Activated B cell treated with CpG ODN at 0.5 μM for 24 hours (primary cell): ENCODE measurements at places on chromosomes 6 and 20.
A peak's percentile ranks its signal among the peaks of the same experiment; 100 is the strongest.

GRCh38 chr6:22754061-22754460 lies 184.7 kb downstream of the HDGFL1 start:
- no peak for DNase-seq

GRCh38 chr6:34227761-34228421 lies 8.8 kb upstream of the HMGA1 start:
- DNase-seq = no peak

GRCh38 chr6:21769968-21770367 lies 176.4 kb downstream of the SOX4 start:
- DNase-seq = no peak

DNA sequence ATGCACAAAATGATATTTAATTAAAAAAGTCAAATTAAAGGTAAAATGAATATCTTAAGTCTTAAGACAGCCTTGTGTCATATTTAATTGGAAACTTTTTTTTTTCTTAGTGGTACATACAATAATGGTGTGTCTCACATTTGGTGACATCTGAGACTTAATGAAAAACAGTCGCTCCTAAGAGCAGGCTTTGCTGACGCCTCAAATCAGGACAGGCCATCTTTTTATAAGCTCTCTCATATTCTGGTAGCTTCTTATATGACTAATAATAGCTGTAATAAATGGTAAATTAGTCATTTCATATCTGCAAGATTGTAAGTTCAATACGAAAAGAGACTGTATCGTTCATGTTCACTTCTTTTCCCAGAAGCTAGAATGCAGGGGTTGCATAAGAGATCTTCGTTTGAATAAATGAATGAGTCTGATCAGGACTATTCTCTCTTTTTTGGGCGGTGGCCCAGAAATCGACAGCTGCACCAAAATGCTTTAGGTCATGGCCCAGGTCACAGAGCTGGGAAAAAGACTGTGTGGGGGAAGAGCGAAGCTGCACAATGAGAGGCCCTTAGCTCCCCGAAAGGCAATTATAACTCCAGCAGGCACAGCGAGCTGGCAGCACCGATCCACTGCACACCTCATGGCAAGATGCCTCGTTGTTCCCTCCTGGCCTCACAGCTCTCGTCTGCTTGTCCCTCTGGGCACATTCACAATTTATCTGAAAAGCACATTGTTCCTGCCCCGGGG lies 69.4 kb downstream of the NRN1 start:
- no peak for DNase-seq

GRCh38 chr6:142297996-142298753 lies 3.6 kb upstream of the ADGRG6 start:
- DNase-seq = no peak

GRCh38 chr20:32959351-32960221 lies 44.6 kb downstream of the SUN5 start:
- no peak for DNase-seq

DNA sequence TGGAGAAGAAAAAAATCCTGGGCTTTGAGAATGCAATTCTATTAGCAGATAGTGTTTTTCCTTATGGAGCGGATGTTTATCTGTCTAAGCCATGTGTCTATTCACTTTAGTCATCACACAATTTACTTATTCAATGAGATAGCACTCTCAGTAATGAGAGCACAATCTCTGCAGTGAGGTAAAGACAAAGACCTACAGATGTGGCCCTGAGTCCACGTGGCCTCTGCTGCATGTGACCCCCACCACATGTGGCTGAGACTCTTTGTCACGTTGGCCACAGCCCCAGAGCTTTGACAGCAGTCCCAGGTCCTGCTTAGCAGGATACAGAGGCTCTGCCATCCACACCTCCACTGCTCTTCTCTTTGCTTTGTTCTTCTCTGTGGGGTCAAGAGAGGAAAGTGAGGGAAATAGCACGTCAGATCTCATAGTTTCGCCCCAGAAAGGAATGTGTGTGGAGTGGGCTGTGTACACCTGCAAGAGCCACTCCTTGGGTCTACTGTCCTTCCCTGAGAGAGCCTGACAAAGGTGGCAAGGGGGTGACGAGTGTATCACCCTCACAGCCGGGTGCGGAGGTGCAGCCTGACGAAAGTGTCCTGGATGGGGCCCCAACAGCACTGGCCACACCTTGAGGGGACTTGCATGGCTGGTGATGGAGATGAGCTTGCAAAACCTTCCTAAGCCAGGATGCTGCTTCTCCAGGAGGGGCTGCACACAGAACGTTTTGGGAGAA lies 40.7 kb downstream of the ZNF831 start:
- DNase-seq = no peak

- DNase-seq = no peak
These were observed 134.0 kb upstream of the PHACTR1 start for GRCh38 chr6:12582421-12583110.

- no peak for DNase-seq
These were observed 20.2 kb downstream of the STAU1 start for GRCh38 chr20:49167811-49168507.

GRCh38 chr6:143270026-143270425 lies 180.5 kb downstream of the ADAT2 start:
- no peak for DNase-seq

DNA sequence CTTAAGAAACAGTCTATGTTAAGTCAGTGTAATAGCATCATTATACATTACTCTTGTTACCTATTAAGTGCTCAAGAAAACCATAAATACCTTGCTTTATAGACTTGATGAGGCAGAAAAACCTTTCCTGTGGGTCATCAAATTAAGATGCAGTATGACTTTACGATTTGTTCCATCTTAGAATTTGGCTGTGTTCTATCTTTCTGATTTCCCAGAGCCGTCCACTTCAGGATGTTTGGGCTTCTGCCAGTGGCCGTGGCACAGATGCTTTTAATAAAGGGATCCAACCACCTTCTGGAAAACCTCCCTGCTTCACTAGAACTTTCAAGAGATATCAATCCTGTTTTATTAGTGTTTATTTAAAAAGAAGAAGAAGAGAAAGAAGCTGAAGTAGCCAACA lies 71.2 kb downstream of the PDE7B start:
- DNase-seq = no peak

DNA sequence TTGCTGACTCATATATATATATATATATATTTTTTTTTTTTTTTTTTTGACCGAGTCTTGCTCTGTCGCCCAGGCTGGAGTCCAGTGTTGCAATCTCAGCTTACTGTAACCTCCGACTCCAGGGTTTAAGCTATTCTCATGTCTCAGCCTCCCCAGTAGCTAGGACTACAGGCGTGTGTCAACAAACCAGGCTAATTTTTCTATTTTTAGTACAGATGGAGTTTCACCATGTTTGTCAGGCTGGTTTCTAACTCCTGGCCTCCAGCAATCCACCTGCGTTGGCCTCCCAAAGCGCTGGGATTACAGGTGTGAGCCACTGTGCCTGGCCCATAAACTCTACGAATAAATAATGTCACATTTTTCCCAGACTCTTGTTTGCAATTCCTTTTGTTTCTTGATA lies 4.8 kb downstream of the LRP11 start:
- no peak for DNase-seq

DNA sequence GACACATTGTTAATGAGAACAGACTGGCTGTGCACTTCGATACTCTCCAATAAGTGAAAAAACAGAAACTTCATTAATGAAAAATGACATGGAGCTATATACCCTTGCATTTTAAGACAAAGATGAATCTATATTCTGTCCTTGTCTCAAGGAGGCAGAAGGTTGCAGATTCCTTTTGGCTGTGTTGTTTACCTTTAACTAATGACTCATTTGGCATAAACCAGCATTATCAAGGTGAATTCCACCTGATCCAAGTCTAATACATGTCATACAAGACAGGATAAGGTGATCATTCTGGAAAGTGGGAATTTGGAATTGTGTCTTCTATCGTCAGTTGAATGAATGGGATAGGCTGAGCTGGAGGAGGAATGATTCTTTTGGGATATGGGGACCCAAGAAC lies 192.9 kb downstream of the PLCB4 start:
- DNase-seq = no peak

- no peak for DNase-seq
These were observed 208.3 kb downstream of the PTPRK start for GRCh38 chr6:128311944-128312570.

GRCh38 chr20:63549679-63550282 lies 2.2 kb upstream of the SRMS start:
- no peak for DNase-seq

DNA sequence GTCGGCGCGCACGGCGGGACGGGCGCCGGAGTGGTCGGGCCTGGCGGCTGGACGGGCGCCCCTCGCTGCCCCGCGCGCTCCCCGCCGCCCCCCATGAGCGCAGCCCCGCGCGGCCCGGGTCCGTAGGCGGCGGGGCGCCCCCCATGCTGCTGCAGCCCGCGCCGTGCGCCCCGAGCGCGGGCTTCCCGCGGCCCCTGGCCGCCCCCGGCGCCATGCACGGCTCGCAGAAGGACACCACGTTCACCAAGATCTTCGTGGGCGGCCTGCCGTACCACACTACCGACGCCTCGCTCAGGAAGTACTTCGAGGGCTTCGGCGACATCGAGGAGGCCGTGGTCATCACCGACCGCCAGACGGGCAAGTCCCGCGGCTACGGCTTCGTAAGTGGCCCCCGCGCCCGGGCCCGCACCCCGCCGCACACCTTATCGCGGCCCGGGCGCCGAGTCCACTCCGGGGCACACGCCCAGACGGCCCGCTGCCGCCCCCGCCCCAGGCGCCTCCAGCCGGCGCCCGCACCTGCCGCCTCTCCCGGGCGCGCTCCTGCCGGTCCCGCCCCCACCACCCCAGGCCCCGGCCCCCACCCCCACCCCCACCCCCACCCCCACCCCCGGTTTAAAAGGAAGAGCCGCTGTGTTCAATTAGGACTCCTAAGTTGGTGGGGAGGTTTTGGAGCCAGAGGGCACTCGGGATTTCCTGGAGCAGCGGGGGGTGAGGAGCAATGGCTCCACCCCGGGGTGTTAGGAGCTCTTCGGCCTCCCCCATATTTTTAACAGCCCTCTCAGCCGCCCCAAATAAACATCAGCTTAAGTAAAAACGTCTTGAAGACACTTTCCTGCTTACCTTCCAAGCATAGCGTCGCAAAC lies 474 bp downstream of the RBM38 start:
- peak; percentile 45 for DNase-seq

DNA sequence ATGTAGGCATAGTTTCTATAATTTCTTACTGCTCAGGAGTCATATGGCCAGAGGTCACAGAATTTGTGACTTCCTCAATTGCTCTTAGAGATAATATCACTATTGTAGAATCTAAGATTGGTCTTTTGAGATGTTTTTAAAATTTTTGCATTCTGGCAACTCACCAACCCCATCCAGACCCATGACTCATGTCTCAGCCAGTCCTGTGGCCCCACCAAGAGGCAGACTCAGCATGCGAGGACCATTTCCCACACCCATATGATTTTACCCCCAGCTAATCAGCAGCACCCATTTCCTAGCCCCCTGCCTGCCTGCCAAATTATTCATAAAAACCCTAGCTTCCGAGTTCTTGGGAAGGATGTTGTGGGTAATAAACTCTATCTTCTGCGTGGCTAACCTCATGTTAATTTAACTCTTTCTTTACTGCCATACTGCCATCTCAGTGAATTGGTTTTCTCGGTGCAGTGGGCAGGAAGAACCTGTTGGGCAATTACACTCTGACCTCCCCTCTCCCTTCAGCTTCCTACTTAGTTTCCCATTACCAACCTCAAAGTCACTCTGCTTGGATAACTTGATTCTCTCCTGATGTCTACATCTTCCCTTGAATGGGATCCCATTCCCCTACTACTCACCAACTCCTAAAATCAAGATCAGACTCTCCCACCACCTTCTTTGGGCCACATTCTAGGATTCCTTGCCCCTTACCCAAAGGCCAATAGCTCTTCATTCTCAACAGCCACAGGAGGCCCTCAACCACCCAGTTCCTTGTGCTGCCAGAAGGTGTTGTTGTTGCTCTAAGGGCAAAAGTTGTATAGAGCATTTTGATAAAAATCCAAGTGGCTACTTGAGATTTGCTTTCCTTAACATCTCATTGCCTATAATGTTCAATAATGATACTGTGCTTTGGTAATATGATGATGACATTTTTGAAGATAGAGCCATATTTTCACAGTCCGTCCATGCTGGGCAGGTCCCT lies 16.2 kb upstream of the IYD start:
- no peak for DNase-seq

GRCh38 chr20:40488401-40488800 lies 200.6 kb downstream of the MAFB start:
- DNase-seq = no peak

DNA sequence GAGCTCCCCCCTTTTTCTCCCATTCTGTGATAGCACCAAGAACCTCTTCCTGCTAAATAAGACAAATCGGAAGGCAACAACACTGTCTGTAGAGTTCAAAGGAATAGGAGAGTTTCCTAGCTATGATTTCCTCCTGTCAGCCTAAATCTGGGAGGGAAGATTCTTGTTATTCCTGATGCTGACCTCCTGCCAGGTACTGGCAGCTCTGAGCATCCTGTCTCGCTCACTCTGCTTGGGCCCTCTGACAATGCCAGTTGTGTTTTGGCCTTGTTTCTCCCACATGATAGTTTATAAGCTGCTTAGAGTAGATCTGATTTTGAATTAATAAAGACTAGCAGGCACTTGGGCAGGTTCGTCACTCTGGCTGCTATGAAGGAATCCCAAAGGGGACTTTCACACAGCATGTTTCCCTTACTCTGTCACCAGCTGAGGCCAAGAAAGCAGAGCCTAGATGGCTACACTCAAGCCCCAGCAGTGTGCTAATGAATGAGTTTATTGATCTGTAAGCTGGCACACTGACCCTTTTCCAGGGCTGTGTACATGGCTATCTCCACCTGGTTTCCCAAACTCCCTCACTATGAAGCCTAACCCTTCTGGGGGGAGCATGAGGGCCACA lies 52.3 kb downstream of the UQCC1 start:
- no peak for DNase-seq

- DNase-seq = no peak
These were observed 23.7 kb downstream of the NCOA7 start for GRCh38 chr6:125814481-125814880.

DNA sequence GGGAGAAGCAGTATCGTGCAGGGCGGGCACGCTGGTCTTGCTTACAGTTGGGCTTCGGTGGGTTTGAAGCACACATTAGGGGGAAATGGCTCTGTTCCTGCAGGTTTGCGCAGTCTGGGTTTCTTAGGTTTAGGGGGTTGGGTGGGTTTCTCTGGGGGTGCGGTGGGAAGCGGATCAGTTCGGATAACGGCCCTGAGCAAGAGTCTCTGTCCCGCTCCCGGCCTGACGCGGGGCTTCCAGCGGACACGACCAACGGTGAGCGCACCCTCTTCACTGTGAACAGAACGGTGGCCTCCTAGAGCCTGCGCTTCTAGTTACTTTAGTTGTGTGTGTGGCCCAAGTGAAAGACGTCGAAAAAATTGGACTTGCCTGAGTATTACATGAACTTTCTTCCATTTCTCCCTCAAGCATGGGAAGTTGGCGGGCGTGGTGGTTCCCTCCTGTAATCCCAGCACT lies 635 bp upstream of the ELOVL2 start:
- DNase-seq = no peak

DNA sequence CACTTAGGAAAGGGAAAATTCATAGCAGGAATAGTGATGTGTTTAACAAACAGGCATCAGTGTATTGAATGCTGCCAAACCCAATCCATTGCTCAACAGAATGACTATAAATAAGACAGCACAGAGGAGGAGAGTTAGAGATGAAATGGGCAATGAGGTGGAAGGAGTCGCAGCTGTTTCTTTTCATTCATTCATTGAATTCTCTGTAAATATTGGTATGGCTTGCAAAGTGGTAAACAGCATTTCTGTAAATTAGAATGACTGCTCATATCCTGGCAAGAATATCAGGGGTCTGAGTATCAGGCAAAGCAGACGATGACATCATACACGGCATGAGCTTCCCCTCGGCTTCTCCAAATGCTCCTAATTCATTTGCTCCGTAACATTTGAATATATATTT lies 703.6 kb upstream of the SLC35B3 start:
- no peak for DNase-seq
